ENCODE measurements at places on chromosomes 6 and 20.

GRCh38 chr6:125957391-125957693, 772 bp downstream of the HINT3 start:
- no peaks in the 10 kb centered on the region for H3K36me3 ChIP-seq
- peak overlapping the region; percentile 83 for H3K27ac ChIP-seq
- H3K27me3 ChIP-seq, result peaks cover 2% of the 10 kb centered on the region
- peak overlapping the region; percentile 90 for H3K4me3 ChIP-seq
- peaks cover 13% of the 10 kb centered on the region for H3K4me1 ChIP-seq

DNA sequence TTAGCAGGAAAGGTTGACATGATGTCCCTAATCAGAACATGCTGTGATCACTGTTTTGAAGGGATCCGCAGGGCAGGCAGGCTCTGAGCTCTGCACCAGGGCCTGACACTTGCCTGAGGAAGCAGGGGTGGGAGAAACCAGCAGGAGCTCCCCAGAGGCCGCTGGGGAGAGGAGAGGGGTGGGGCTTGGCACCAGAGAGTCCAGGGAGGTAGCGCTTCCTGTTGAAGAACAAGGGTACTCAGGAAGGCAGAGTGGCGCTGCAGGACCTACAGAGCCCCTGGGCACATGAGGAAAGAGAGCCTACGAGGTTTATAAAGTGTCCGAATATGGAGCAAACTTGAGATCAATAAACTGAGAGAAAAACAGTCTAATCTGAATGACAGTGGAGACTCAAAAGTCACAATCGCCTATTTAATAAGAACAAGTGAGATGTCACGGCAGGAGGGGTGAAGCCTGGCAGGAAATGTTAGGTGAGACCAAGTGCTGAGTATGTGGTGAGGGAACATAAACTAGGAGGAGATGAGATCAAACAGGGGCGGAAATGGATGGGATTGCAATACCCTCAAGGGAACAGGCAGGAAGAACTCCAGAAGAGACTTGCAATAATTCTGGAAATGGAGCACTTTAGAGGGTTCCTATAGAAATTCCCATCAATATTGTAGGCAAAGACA, 5.8 kb upstream of the TBXT start:
- no peak overlapping the region for H3K4me3 ChIP-seq
- no peak overlapping the region for H3K27ac ChIP-seq
- H3K27me3 ChIP-seq, result peaks cover 47% of the 10 kb centered on the region

DNA sequence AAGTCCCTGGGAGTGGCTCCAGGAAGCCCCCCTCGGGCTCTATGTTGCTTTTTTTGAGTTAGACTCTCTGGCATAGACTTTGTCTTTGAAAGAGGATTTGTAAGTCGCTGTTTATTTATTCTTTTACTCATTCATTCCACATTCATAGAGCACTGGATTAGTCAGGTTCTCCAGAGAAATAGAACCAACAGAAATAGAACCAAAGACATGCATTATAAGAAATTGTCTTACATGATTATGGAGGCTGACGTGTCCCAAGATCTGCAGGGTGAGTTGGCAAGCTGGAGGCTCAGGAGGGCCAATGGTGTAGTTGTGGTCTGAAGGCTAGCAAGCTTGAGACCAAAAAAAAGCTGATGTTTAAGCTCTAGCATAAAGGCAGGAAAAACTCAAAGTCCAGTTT, 98.3 kb upstream of the CHD6 start:
- H3K27ac ChIP-seq, result no peak overlapping the region
- no peaks in the 10 kb centered on the region for H3K36me3 ChIP-seq
- no peak for DNase-seq
- H3K4me1 ChIP-seq, result no peaks in the 10 kb centered on the region
- H3K4me3 ChIP-seq, result no peak overlapping the region

GRCh38 chr20:31527266-31527665, 13.0 kb downstream of the HM13 start:
- H3K36me3 ChIP-seq, result peaks cover 32% of the 10 kb centered on the region
- H3K4me3 ChIP-seq, result no peak overlapping the region
- no peaks in the 10 kb centered on the region for H3K4me1 ChIP-seq
- no peak overlapping the region for H3K27ac ChIP-seq

- H3K27me3 ChIP-seq, result no peaks in the 10 kb centered on the region
- no peak for DNase-seq
- no peaks in the 10 kb centered on the region for H3K36me3 ChIP-seq
- no peak overlapping the region for H3K27ac ChIP-seq
- H3K4me3 ChIP-seq, result no peak overlapping the region
These were observed 352.0 kb upstream of the MARCKS start for GRCh38 chr6:113505084-113505699.

- H3K27ac ChIP-seq, result no peak overlapping the region
- DNase-seq, result peak; percentile 85
- peaks cover 13% of the 10 kb centered on the region for H3K27me3 ChIP-seq
- H3K36me3 ChIP-seq, result no peaks in the 10 kb centered on the region
- peaks cover 23% of the 10 kb centered on the region for H3K4me1 ChIP-seq
- H3K4me3 ChIP-seq, result no peak overlapping the region
These were observed 3.1 kb upstream of the PTGIS start for GRCh38 chr20:49570828-49571552.

- H3K36me3 ChIP-seq, result no peaks in the 10 kb centered on the region
- H3K4me3 ChIP-seq, result no peak overlapping the region
- peaks cover 6% of the 10 kb centered on the region for H3K4me1 ChIP-seq
- DNase-seq, result no peak
- H3K27ac ChIP-seq, result no peak overlapping the region
These were observed 75.8 kb downstream of the SYTL3 start for GRCh38 chr6:158725704-158726103.

GRCh38 chr20:57587989-57588377, 27.1 kb downstream of the PCK1 start:
- H3K36me3 ChIP-seq, result no peaks in the 10 kb centered on the region
- H3K27me3 ChIP-seq, result peaks cover 25% of the 10 kb centered on the region
- H3K4me3 ChIP-seq, result no peak overlapping the region
- no peak overlapping the region for H3K27ac ChIP-seq

DNA sequence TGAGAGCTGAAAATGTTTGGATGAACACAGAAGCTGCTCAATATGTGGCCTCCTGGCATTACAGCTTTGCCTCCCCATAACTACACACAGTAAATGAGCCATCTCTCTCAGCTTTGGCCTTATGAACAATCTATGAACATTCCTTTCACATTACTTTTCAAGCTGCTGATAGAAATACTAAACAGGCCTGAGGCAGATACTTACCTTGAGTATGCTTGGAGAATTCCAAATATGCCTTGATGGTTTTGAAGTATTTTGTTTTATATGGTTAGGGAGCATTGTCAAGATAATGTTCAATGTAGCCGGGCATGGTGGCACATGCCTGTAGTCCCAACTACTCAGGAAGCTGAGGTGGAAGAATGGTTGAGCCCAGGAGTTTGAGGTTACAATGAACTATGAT, 104.5 kb downstream of the CD24 start:
- H3K4me1 ChIP-seq, result peaks cover 9% of the 10 kb centered on the region
- H3K36me3 ChIP-seq, result no peaks in the 10 kb centered on the region
- no peaks in the 10 kb centered on the region for H3K27me3 ChIP-seq
- no peak overlapping the region for H3K4me3 ChIP-seq
- peak overlapping the region; percentile 38 for H3K27ac ChIP-seq
- DNase-seq, result peak; percentile 97

DNA sequence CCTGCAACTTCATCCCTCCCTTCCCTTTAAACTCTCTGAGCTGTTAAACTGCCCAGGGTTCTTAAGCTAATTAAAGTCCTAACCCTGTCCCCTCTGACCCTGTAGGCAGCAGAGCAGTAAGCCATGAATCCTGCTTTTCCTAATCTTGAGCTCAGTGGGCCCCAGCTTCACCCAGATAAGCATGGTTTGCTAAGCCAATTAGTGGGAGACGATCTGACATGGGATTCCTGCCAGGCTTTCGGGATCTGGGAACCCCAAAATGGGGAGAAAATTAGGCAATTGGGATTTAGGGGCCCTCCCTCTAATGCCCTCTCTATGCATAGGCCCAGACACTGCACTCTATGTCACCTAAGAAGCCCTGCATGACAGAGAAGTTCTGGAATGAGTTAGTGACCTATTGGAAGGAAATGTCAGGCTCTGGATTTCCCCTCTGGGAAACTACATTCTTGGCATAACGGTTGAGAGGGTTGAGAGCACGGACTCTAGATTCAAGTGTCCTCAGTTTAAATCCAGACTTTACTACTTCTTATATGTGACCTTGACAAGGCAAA, 4.6 kb downstream of the XKR7 start:
- no peak overlapping the region for H3K27ac ChIP-seq
- peaks cover 2% of the 10 kb centered on the region for H3K4me1 ChIP-seq
- no peak overlapping the region for H3K4me3 ChIP-seq
- H3K27me3 ChIP-seq, result peaks cover 45% of the 10 kb centered on the region
- DNase-seq, result no peak

GRCh38 chr6:23910420-23910819, 215.6 kb upstream of the NRSN1 start:
- H3K4me3 ChIP-seq, result no peak overlapping the region
- H3K27me3 ChIP-seq, result no peaks in the 10 kb centered on the region
- DNase-seq, result no peak
- H3K4me1 ChIP-seq, result no peaks in the 10 kb centered on the region
- H3K36me3 ChIP-seq, result no peaks in the 10 kb centered on the region
- H3K27ac ChIP-seq, result no peak overlapping the region

- no peaks in the 10 kb centered on the region for H3K4me1 ChIP-seq
- H3K27me3 ChIP-seq, result no peaks in the 10 kb centered on the region
- H3K27ac ChIP-seq, result no peak overlapping the region
- DNase-seq, result peak; percentile 14
- H3K36me3 ChIP-seq, result no peaks in the 10 kb centered on the region
These were observed 2.0 kb upstream of the COL10A1 start for GRCh38 chr6:116127771-116128493.

GRCh38 chr6:13453771-13454251, 33.6 kb downstream of the GFOD1 start:
- H3K36me3 ChIP-seq, result no peaks in the 10 kb centered on the region
- DNase-seq, result peak; percentile 50
- no peaks in the 10 kb centered on the region for H3K27me3 ChIP-seq
- no peak overlapping the region for H3K4me3 ChIP-seq
- peaks cover 39% of the 10 kb centered on the region for H3K4me1 ChIP-seq

GRCh38 chr6:83978997-83979396, 54.6 kb upstream of the MRAP2 start:
- H3K4me3 ChIP-seq, result no peak overlapping the region
- H3K4me1 ChIP-seq, result no peaks in the 10 kb centered on the region
- no peaks in the 10 kb centered on the region for H3K36me3 ChIP-seq
- H3K27me3 ChIP-seq, result no peaks in the 10 kb centered on the region

- H3K27me3 ChIP-seq, result no peaks in the 10 kb centered on the region
These were observed 1274.2 kb upstream of the GJE1 start for GRCh38 chr6:140858381-140858971.

DNA sequence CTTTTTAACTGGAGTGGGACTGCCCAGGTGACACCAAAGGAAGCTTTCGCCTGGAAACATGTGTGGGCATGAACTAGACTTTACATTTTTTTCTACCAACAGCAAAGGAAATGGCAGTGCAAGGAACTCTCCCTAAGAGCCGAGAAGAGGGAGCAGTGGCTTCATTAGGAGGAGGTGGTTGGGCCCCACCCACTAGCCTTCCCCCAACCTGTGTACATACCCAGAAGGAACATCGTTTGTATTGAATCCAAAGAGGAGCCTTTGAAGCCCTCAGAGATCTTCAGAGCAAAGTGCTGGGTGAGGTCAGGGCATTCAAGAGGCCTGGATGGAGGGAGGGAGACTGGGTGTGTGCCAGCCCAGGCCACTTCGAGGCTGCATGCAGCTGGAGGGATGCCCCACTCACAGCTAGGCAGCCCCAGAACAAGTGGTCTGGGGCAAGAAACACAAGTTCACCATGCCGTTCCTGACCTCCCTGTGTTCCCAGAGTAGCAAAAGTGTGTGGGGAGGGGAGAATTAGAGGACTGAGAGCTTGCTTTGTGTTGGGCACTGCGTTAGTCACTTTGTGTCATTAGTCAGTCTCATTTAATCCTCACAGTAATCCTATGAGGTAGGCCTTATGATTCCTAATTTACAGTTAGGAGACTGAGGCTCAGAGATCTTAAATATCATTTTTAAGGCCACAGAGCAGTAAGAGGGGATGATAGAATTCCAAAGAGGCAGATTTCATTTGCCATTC, 191.6 kb upstream of the SUPT3H start:
- no peaks in the 10 kb centered on the region for H3K27me3 ChIP-seq
- no peak for DNase-seq
- no peak overlapping the region for H3K4me3 ChIP-seq
- H3K36me3 ChIP-seq, result no peaks in the 10 kb centered on the region
- H3K27ac ChIP-seq, result no peak overlapping the region

- H3K4me1 ChIP-seq, result no peaks in the 10 kb centered on the region
- no peaks in the 10 kb centered on the region for H3K27me3 ChIP-seq
- H3K36me3 ChIP-seq, result no peaks in the 10 kb centered on the region
- no peak overlapping the region for H3K4me3 ChIP-seq
- no peak for DNase-seq
These were observed 2.8 kb upstream of the MC3R start for GRCh38 chr20:56245761-56246160.

DNA sequence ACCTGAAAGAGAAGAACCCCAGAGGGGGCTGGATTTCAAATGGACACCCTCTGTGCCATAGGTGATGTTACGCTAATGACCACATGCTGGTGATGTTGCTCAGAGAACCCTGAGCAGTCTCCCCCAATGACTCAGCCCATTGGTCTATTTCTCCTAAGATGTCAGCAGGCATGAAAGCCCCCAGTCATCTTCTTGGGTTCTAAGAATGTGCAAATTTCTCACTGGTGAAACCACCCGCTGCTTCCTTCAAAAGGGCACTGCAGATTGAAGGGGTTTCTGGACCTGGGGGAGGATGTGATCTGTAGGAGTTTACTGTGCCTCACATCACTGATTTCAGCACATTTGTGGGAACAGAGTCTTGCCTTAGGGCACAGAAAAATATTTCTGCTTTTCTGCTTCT, 298.4 kb upstream of the MOCS1 start:
- no peaks in the 10 kb centered on the region for H3K36me3 ChIP-seq
- H3K4me1 ChIP-seq, result no peaks in the 10 kb centered on the region
- H3K27ac ChIP-seq, result no peak overlapping the region
- no peaks in the 10 kb centered on the region for H3K27me3 ChIP-seq

DNA sequence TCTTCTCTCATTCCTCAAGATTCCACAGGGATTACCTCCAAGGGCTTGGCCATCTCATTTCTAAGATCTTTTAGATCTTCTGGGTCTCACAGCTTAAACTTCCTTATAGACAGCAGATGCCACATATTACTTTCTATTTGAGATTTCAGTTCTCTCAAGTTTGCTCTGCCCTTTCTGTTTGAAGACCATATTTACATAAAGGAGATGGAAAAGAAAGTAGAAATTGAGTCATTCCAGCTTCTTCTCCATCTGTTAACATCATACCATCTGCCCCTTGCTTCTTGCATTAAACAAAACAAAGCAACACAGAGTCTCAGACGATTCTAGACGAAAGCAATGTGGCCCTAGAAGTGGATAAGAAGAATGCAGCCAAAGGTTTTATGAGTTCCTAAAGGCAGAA, 203.4 kb downstream of the TTLL2 start:
- H3K27me3 ChIP-seq, result no peaks in the 10 kb centered on the region
- H3K4me1 ChIP-seq, result no peaks in the 10 kb centered on the region
- H3K4me3 ChIP-seq, result no peak overlapping the region
- no peak overlapping the region for H3K27ac ChIP-seq
- no peaks in the 10 kb centered on the region for H3K36me3 ChIP-seq
- no peak for DNase-seq

- H3K27me3 ChIP-seq, result no peaks in the 10 kb centered on the region
- no peak for DNase-seq
- no peak overlapping the region for H3K4me3 ChIP-seq
- H3K36me3 ChIP-seq, result no peaks in the 10 kb centered on the region
- no peak overlapping the region for H3K27ac ChIP-seq
These were observed 29.9 kb downstream of the FBXO30 start for GRCh38 chr6:145784683-145785082.

Measured in astrocyte (in vitro differentiated cells and primary cell).